CD4-positive, alpha-beta T cell treated with Interleukin-2 at 100 ng/mL for 4 hours (primary cell): ENCODE measurements at places on chromosomes 16 and 17.

- no peak for DNase-seq
These were observed 15.2 kb downstream of the ZFHX3 start for GRCh38 chr16:73032541-73033270.

DNA sequence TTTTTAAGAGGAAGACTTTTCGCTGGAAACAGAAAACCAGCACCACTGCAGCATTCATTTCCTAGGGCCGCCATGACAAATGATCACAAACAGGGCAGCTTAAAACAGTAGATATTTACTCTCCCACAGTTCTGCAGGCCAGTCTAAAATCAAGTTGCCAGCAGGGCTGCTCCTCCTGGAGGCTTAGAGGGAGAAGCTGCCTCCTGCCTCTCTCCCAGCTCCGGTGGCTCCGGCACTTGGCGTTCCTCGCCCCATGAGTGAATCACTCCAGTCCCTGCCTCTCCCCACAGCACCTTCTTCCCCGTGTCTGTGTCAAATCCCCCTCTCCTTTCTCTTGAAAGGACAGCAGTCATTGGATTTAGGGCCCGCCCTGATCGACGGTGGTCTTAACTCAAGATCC lies 72.1 kb downstream of the SOCS1 start:
- no peak for DNase-seq

GRCh38 chr16:8623634-8624033 lies 2.1 kb downstream of the METTL22 start:
- no peak for DNase-seq

DNA sequence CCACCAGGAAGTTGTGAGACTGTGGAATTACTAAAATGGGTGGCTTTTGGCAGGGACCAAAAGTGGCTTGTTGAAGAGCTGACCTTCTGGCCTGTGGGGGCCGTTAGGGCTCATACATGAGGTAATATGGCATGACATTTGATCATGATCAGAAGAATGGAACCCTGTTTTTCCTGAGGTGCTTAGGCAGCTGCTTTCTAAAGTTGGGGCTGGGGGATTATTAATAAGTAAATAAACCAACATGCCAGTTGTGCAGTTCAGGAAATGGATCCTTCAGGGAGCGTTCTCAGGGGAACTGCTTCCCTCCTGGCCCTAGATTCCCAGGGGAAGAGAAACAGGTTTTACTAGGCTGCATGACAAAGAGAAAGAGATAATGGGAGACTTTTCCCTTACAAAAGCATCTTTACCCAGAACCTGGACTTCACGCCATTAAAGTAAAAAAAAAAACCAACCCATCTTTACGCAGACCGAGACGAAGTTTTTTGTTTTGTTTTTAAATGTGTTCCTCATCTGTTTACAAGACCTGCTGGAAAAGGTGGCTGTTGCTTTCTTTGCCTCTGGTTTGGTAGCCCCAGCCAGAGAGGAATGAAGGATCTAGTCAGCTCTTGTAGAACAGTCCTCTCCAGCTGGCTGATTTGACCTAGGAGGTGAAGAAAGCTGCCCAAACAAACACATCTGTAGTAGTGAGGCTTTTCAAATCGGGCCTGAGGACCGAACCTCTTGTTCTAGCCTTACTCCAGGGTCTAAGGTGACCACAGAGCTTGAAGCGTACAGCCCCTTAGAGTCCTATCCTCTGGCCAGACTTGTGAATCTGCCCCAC lies 22.7 kb downstream of the YPEL2 start:
- DNase-seq: no peak

DNA sequence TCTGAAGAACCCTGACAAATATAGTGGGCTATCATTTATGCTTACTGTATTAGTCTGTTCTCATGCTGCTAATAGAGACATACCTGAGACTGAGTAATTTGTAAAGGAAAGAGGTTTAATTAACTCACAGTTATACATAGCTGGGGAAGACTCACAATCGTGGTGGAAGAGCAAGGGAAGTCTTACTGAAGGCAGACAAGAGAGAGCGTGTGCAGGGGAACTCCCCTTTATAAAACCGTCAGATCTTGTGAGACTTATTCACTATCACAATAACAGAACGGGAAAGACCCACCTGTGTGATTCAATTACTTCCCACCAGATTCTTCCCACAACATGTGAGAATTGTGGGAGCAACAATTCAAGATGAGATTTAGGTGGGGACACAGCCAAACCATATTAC lies 526.8 kb upstream of the GOT2 start:
- DNase-seq: no peak

- no peak for DNase-seq
These were observed 282.9 kb downstream of the BCAS3 start for GRCh38 chr17:60960398-60961065.

DNA sequence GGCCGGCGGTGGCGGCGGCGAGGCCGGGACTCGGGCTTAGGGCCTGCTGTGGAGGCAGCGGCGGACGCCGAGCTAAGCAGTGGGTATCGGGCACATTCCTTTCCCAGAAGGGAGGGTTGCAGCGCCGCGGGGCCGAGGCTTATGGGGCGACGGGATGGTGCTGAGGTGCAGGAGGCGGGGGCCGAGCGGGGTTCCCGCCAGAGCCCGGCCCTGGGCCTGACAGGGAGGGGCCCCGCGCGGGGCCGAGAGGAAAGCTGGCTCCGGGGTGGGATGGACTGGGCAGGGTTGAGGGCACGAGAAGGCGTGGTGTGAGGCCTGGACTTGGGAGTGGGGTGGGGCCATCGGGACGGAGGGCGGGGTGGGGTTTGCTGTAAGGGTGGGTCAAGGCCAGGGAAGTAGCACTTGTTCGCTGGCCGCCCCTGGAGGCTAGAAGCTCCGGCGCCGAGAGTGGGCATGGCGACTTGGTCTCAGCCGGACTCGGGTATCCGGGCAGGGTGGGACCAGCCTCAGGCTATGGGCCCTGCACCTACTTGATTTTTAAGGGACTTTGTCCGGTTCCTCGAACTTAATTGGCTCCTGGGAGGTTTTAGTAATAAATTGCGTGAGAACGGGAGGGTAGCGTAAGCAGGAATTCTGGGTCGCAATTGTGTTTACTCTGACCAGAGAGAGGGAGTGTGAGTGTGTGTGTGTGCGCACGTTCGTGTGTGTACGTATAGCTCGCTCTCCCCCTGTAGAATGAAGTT lies 396 bp downstream of the NFE2L1 start:
- DNase-seq: peak; percentile 20

- peak; percentile 72 for DNase-seq
These were observed 1.1 kb upstream of the SLC43A2 start for GRCh38 chr17:1629504-1630310.

DNA sequence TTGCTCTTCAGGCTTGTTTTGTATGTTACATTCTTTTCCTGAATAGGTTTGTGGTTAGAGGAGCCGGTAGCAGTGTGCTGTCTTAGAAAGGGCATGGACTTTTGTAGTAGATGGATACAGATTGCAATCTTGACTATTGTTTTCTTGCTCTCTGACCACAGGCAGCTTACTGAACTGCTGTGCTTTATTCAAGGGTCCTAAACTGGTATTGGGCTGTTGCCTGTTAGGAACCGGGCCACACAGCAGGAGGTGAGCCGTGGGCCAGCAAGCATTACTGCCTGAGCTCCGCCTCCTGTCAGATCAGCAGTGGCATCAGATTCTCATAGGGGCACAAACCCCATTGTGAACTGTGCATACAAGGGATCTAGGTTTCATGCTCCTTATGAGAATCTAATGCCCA lies 373.9 kb downstream of the CPPED1 start:
- no peak for DNase-seq

GRCh38 chr17:15278924-15279477 lies 13.9 kb upstream of the PMP22 start:
- no peak for DNase-seq

GRCh38 chr17:6610011-6610410 lies 30.5 kb downstream of the KIAA0753 start:
- no peak for DNase-seq

DNA sequence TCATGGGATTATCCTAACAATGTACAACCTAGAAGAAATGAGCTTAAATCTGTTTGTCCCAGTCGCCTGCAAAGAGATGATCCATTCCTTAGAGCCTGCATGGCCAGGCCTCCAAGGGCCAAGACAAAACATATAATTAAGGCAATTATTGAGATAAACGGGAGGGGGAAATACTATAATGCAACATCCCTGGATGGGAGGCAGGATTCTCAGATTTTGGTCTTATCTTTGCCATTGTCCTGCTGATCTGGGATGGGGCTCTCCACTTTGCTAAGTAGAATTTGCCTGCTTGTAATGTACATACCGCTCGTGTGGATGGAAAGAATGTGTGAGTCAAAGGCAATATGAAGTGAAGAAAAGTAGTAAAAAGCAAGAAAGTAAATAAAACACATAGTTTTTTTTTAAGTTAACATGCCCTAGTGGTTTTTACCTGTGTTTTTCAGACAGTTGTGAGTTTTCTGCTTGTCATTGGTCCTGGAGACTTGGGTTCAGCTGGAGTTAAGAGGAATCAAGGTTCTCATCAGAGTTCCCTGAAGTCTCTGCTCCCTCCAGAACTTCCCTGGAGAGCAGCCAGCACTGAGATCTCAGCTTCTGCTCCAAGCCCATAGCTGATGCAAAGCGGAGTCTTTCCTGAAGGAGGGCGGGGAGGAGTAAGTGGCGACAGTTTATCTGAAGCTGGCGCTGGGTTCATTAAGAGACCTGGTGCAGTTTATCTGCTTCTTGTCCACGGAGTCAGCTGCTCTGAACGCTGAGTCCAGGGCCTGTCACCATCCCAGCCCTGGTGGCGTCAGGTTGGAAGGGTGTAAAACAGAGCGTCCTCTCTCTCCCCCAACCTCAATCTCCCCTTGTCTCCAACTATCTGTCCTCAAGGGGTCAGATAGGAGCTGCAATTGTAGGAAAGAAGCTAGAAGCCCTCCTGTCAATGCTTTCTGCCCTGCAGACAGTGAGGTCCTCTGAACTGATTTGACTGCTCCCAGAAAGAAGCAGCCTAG lies 30.1 kb downstream of the HOXB1 start:
- peak; percentile 30 for DNase-seq

GRCh38 chr16:78982096-78982744 lies 618.3 kb downstream of the MAF start:
- DNase-seq: no peak

DNA sequence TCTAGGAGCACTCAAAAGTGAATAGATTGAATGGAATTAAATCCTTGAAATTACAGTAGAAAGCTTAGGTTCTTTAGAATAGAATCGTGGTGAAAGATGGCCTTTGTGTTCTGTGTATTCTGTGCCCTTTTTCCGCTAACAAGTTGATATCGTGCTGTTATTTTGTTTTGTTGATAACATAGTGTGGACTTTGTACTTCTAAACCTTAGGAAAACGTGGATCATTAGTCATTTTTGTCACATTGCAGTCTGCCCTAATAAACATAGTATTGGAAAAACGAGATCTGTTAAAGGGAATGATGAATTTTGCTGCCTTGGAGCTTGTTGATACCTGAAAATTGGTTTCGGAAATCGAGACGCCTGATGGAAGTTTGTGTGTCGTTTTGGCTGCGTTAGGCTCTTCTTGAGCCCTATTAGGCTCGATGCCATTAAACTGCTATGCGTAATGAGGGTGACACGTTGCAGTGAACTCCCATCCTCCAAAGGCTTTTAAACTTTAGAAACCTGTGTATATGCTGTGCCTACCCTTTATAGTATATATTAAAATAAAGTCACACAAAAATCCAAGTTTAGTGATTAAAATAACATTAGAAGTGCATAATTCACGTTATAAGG lies 145.7 kb downstream of the PRKCA start:
- DNase-seq: no peak

- DNase-seq: no peak
These were observed 4.0 kb downstream of the CDK10 start for GRCh38 chr16:89690392-89690901.

- no peak for DNase-seq
These were observed 5.1 kb upstream of the GNA13 start for GRCh38 chr17:65061646-65062045.

GRCh38 chr16:69260506-69260905 lies 50.6 kb upstream of the VPS4A start:
- DNase-seq: no peak

GRCh38 chr17:78678711-78679110 lies 101.5 kb upstream of the DNAH17 start:
- DNase-seq: no peak

- DNase-seq: no peak
These were observed 56.7 kb downstream of the ZFHX3 start for GRCh38 chr16:72991211-72991610.

DNA sequence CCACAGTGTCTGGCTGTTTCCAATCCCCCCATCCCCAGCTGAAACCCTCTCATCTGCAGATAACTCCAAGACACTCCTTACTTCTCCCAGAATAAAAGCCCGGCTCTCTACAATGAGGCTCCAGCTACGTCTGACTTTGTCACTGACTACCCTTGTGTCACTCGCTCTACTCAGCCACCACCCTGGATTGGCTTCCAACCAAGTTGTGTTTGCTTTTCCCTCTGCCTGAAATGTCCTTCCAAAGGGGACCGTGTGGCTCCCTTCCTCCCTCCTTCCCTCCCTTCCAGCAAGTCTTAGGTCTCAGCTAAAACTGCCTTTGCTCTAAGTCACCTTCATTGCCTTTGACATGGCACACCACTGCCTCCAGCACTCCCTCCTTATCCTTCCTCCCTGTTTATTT lies 42.8 kb downstream of the CDH1 start:
- no peak for DNase-seq

GRCh38 chr17:82665891-82666290 lies 17.6 kb upstream of the WDR45B start:
- no peak for DNase-seq

DNA sequence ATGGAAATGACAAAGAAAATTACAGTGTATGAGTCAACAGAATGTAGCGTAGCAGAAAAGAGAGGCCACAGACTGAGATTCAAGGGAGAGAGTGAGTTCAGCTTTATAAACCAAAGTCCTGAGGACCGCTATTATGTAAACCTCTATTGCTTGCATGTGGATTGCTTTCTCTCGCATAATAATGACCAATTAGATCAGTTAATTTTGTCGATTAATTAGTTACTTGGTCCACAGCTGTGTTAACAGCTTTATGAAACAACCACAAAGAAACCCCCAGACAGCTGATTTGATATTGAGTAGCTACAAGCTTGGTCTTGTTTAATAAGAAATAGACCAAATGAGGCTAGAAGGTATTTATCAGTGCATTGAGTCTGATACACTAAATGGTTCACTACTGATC lies 291.8 kb upstream of the ERCC4 start:
- DNase-seq: no peak

DNA sequence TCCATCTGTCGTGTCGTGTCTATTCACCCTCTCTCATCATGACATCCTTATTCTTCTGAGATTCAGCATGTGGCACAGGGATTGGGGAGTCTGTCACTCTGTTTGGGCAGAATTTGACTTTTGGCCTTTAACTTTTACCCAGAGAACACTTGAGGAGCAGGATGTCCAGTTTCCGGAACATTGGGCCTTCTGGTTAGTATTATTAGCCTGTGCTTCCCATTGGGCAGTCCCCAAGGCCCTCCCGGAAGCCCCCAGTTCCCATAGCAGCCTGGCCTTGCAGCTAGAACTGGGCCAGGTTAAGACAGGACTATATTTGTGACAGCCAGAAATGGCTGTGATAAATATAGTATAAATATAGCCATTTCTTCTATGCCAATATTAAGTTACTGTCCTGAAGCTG lies 9.6 kb downstream of the SCN4A start:
- DNase-seq: no peak
